ENCODE measurements at places on chromosomes 1 and 21.

- peak; percentile 69 for DNase-seq
Measured at GRCh38 chr1:151189637-151190445, at the start of gene VPS72. TSS of gene VPS72 (minus strand) at chr1:151190197. CDS start at chr1:151190121, 76 bp downstream.

DNA sequence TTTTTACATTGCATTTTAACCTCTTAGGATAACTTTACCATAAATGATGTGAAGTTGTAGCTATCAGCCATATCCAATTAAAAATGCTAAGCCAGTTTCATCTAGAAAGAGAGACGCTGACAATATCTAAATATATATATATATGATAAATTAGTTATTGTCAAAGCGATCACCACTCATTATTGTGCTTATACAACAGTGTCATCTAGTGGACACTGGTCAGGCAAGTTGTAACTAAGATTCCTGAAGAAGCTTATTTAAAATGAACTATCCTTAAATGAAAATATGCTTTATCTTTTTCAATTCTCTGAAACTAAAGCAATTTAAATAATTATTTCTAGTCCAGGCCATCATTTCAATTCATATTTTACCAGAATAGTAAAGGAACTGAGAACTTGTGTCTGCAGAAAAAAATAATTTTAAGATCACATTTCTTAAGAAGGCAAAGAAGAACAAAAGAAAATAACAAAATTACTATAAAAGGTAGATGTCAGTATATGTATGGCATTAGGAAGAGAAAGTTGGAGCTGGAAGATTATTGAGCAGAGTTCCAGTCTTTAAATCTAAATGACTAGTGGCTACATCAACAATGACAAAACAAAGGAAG lies 193.3 kb upstream of the SNX7 start:
- DNase-seq, result no peak

GRCh38 chr21:43740497-43741156 lies 21.7 kb downstream of the PDXK start:
- no peak for DNase-seq

GRCh38 chr1:200351826-200352549 lies 57.8 kb downstream of the ZNF281 start:
- no peak for DNase-seq

DNA sequence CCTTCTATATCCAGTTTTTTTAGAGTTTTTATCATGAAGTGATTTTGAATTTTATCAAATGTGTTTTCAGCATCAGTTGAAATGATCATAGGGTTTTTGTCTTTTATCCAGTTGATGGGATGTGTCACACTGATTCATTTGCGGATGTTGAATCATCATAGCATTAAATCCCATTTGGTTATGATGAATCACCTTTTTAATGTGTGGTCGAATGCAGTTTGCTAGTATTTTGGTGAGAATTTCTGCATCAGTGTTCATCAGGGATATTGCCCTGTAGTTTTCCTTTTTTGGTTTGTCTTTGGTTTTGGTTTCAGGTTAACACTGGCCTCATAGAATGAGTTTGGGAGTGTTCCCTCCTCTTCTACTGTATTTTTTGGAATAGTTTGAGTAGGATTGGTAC lies 80.3 kb downstream of the DIRAS3 start:
- no peak for DNase-seq

Measured in stimulated activated CD8-positive, alpha-beta memory T cell treated with anti-CD3 and anti-CD28 coated beads, Interleukin-4, amount 100 ng/mL, for 4 hours (primary cell).